ENCODE measurements at places on chromosomes 13 and 19. TPM values are rescaled to one million over a fixed set of nuclear protein-coding genes. Genes with fewer than 3 reads are reported as not detected.

DNA sequence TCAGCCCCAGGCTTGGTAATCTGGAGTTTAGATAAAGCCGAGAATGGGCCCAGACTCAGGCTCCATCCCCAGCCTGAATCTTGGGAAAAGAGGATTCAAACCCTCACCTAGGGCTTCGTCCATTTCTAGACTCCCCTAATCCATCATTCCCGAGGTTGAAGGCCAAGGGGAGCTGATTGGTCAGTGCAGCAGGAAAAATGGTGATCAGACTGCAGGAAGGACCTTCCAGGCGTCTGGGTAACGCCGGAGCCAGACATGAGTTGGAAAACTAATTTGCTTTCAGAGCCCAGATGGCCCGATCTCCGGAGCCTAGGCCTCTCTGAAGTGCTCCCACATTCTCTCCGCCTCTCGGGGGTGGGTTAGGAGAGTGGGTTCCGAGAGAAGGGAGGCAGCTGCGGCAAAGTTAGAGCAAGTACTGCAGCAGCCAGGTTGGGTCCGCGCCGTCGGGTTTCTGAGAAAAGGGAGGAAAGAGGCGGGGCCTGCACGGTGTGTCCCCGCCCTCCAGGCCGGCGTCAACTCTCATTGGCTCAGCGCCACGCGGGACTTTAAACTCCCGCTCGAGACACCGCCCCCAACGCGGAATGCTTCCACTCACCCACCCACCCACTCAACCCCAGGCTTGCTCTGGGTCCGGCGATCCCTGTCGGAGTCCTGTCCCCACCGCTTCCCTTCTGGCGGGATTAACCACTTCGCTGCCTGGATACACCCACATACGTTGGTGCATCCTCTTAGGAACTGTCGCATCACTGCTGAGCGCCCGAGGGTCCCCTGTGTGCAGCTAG is 788 bp upstream of the RTBDN start:
- H3K4me1 ChIP-seq: peaks cover 5% of the 10 kb centered on the region
- H3K27ac ChIP-seq: no peak overlapping the region
- H3K27me3 ChIP-seq: peaks cover 6% of the 10 kb centered on the region

GRCh38 chr19:47798904-47799266 is 5.5 kb downstream of the TPRX1 start:
- no peaks in the 10 kb centered on the region for H3K27me3 ChIP-seq
- no peak for DNase-seq

DNA sequence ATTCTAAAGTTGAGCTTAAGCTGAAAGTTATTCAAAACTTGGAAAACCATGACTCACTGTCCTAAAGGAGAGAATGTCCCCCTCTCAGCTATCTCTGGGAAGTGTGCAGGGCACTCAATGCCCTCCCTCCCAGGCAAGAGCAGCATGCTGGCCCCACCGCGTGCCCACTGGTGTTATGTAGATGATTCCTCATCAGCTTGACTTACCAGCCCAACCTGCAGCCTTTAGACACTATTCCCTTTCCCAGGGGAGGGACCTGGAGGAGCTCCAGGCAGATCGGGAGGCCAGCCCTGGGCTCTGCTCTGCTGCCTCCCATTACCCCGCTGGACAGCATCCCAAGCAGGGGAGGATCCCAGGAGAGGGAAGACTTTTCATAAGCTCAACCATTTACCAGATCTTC is 124.6 kb downstream of the FGF14 start:
- no peaks in the 10 kb centered on the region for H3K36me3 ChIP-seq
- no peaks in the 10 kb centered on the region for H3K27me3 ChIP-seq
- no peak overlapping the region for H3K4me3 ChIP-seq
- no peak for DNase-seq
- no peaks in the 10 kb centered on the region for H3K4me1 ChIP-seq

GRCh38 chr13:102452836-102453235 is 51.0 kb upstream of the FGF14 start:
- no peak for DNase-seq
- H3K36me3 ChIP-seq: no peaks in the 10 kb centered on the region
- no peak overlapping the region for H3K27ac ChIP-seq
- H3K4me3 ChIP-seq: no peak overlapping the region

GRCh38 chr19:33358408-33358807 is 15.1 kb upstream of the CEBPG start:
- no peak overlapping the region for H3K4me3 ChIP-seq
- no peaks in the 10 kb centered on the region for H3K36me3 ChIP-seq
- no peak for DNase-seq
- peaks cover 3% of the 10 kb centered on the region for H3K4me1 ChIP-seq
- no peaks in the 10 kb centered on the region for H3K27me3 ChIP-seq

DNA sequence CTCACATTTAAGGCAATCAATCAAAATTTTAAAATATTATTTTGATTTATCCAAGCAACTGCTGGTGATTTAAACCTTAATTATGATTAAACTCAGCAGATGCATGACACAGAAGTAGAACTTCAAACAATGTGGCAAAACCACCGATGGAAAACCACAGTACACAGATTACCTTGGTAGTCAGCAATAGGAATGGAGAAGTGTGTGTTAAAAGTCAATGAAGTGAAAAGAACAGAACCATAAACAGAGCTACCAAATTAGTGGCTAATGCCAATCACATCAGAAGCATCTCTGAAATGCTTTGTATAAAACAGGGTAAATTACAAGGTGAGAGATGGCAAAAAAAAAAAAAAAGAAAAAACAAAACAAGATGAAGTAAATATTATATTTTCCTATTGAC is 31.2 kb downstream of the KATNAL1 start:
- no peaks in the 10 kb centered on the region for H3K4me1 ChIP-seq
- no peaks in the 10 kb centered on the region for H3K27me3 ChIP-seq
- H3K36me3 ChIP-seq: no peaks in the 10 kb centered on the region
- DNase-seq: no peak

GRCh38 chr13:24212254-24212653 is 51.7 kb downstream of the SPATA13 start:
- H3K4me1 ChIP-seq: no peaks in the 10 kb centered on the region
- no peak overlapping the region for H3K27ac ChIP-seq
- no peaks in the 10 kb centered on the region for H3K27me3 ChIP-seq
- no peaks in the 10 kb centered on the region for H3K36me3 ChIP-seq

- H3K27me3 ChIP-seq: no peaks in the 10 kb centered on the region
- DNase-seq: no peak
These were observed 3.8 kb downstream of the LRRC4B start for GRCh38 chr19:50564229-50565105.

GRCh38 chr13:85564598-85564997 is 234.6 kb downstream of the SLITRK6 start:
- H3K4me1 ChIP-seq: no peaks in the 10 kb centered on the region
- DNase-seq: no peak
- no peaks in the 10 kb centered on the region for H3K36me3 ChIP-seq
- no peak overlapping the region for H3K4me3 ChIP-seq

DNA sequence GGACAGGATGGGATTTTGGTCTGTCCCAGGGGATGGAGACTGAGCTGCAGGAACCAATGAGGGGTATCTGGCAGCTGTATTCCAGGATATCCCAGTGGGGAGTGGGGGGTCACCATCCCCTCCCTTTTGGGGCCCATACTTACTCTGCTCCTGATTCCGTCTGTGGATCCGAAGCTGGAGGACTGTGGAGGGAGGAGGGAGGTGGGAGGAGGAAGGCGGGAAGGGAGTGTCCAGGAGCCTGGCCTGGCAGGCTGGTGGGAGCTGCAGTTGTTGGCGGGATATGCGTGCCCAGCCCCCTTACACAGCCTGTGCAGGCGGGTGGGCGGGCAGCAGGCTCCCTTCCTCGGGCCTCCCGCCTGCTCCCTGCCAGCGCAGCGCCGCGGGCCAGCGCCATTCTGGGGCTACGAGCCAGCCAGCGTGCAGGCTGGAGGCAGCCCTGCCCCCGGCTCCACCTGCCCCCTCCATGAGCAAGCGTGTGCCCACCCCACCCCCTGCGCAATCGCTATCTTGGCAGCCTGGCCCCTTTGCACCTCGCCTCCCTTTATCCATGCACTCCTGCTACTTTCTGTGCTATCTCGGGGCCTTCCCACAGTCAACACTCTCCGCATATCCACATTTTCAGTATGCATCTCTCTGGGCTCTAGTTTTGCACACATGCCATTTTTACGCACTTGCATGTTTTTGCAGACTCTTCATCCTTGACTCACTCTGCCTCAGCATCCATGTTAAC is 2.8 kb downstream of the MAMSTR start:
- H3K27ac ChIP-seq: peak overlapping the region; percentile 81
- H3K4me3 ChIP-seq: no peak overlapping the region
- no peaks in the 10 kb centered on the region for H3K36me3 ChIP-seq
- peak; percentile 88 for DNase-seq
- no peaks in the 10 kb centered on the region for H3K27me3 ChIP-seq

DNA sequence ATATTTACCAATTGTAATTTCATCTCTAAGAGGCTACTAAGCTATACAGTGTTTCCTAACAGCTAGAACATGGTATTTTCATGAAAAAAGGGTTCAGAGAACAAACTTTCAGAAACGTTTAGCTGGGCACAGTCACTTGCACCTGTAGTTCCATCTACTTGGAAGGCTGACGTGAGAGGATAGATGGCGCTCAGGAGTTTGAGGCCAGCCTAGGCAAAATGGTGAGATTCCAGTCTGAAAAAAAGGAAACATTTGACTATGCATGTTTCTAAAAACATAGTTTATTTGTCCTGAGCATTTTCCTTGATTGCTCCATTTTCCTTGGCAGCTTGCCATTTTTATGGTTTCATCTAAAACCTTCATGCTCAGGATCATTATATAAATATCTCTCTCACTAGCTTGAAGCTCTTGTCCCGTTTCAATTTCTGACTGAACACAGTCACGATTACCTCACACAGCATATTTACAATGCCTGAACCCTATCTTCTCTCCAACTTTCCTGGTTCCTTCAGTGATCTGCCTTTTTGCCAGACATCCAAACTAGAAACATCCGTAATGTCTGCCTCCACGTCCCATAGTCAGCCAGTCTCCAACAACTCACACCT is 200.8 kb downstream of the RGCC start:
- no peak overlapping the region for H3K27ac ChIP-seq
- H3K4me1 ChIP-seq: no peaks in the 10 kb centered on the region
- no peaks in the 10 kb centered on the region for H3K27me3 ChIP-seq
- DNase-seq: no peak

- H3K4me1 ChIP-seq: peaks cover 19% of the 10 kb centered on the region
- DNase-seq: no peak
- H3K4me3 ChIP-seq: peak overlapping the region; percentile 80
- peak overlapping the region; percentile 92 for H3K27ac ChIP-seq
- H3K27me3 ChIP-seq: no peaks in the 10 kb centered on the region
These were observed 1.2 kb upstream of the NUMBL start for GRCh38 chr19:40691421-40692211.

GRCh38 chr19:50300814-50301606 is 28.2 kb downstream of the KCNC3 start:
- no peak overlapping the region for H3K4me3 ChIP-seq
- no peaks in the 10 kb centered on the region for H3K4me1 ChIP-seq
- DNase-seq: no peak
- no peaks in the 10 kb centered on the region for H3K36me3 ChIP-seq
- no peak overlapping the region for H3K27ac ChIP-seq

DNA sequence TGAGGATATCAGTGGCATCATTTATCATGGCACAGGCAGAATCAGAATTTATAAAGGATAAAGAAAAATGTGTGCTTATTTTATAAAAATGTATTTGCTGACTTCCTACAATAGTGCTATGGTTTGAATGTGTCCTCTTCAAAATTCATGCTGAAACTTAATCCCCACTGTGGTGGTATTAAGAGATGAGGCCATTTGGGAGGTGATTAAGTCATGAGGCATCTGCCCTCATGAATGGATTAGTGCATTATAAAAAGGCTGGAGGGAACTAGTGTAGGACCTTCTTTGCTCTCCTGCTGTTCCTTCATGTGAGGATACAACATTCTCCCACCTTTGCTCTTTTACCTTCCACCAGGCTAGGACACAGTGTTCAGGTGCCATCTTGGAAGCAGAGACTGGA is 212.8 kb downstream of the RFC3 start:
- no peaks in the 10 kb centered on the region for H3K4me1 ChIP-seq
- H3K27me3 ChIP-seq: no peaks in the 10 kb centered on the region
- no peaks in the 10 kb centered on the region for H3K36me3 ChIP-seq
- no peak for DNase-seq

DNA sequence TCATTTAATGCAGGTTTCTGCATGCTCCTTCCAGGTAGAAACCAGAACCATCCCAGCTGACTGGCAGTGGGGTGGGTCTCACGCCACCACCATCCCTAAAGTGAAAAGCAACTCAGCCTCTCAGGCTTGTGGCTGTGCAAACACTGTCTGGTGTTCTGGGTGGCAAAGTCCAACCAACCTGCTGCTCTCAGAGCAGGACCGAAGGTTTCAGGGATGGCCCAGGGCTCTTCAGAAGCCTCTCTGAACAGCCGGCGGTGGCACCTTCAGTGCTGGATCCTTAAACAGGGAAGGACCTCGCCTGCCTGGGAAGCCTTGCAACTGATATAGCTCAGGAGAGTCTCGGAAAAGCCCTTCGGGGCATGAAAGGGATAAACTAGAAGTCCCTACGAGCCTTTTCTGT is 100.8 kb downstream of the COL4A1 start:
- no peak overlapping the region for H3K27ac ChIP-seq
- H3K36me3 ChIP-seq: no peaks in the 10 kb centered on the region

DNA sequence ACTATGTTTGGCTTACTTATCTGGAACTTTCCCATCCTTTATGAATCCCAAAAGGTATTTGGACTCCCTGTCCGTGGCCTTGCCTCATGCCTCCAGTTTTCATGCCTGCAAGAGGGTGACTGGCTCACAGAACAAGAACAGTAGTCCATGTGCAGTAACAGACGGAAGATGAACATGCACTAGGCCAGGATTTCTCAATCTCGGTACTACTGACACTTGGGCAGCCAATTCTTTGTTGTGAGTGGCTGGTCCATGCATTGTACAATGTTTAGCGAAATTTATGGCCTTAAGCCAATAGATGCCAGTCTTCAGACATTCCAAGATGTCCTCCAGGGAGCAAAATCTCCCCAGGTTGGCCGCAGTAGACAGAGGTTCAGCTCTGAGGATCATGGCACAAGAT is 61.9 kb downstream of the DOCK9 start:
- no peak for DNase-seq
- no peak overlapping the region for H3K4me3 ChIP-seq
- H3K27me3 ChIP-seq: no peaks in the 10 kb centered on the region
- no peak overlapping the region for H3K27ac ChIP-seq
- no peaks in the 10 kb centered on the region for H3K36me3 ChIP-seq
- H3K4me1 ChIP-seq: no peaks in the 10 kb centered on the region

DNA sequence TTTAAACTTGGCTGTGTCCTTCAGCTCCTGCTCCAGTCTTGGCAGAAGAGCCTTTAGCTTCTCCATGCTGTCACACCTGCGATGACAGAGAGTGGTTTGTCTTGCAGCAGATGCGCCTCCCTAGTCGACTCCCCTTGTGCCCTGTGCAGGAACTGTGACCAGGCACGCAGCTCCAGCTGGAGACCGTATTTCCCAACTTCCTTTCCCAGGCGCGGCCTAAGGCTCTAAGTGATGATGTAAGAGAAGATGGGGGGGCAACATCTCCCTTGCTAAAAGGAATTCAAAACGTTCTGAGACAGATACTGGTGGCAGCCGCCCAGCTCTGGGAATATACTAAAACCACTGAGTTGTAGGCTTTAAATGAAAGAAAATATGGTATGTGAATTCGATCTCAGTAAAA is 16.3 kb downstream of the DCUN1D2 start:
- no peak for DNase-seq
- H3K27me3 ChIP-seq: no peaks in the 10 kb centered on the region
- H3K36me3 ChIP-seq: no peaks in the 10 kb centered on the region
- H3K4me3 ChIP-seq: no peak overlapping the region
- H3K4me1 ChIP-seq: no peaks in the 10 kb centered on the region
- no peak overlapping the region for H3K27ac ChIP-seq

- no peak overlapping the region for H3K27ac ChIP-seq
- DNase-seq: no peak
These were observed 135.6 kb downstream of the PAN3 start for GRCh38 chr13:28273919-28274318.

ZNF681 gene
- total RNA-seq: 4.5 TPM

ATCAY gene
- total RNA-seq: 1.7 TPM

KISS1R gene
- total RNA-seq: not detected

ZNF98 gene
- 17.7 TPM for total RNA-seq

IGFL2 gene
- 7.2 TPM for total RNA-seq

ZNF471 gene
- 13.1 TPM for total RNA-seq
